IPS DF 19.7 (cell line): ENCODE measurements at places on chromosomes 6 and 20.

GRCh38 chr20:46228670-46229069, 79.6 kb downstream of the CDH22 start:
- DNase-seq: no peak

DNA sequence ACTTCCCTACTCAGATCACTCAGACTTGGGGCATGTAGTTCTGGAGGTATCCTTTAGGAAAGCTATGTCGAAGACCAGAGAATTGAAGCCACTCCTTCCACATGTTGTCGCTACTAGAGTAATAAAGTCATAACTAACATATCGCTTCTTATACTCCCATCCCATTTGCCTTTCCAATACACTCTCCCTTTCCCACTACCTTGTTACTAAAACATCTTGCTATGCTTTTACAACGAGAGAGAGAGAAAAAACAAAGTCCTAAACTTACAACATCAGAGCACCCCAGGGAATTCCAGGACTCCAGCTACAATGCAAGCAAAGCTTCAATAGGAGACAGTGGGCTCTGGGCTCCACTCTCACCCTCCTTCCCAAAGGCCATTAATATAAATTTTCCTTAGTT, 5.1 kb upstream of the LAMP5 start:
- no peak for DNase-seq

DNA sequence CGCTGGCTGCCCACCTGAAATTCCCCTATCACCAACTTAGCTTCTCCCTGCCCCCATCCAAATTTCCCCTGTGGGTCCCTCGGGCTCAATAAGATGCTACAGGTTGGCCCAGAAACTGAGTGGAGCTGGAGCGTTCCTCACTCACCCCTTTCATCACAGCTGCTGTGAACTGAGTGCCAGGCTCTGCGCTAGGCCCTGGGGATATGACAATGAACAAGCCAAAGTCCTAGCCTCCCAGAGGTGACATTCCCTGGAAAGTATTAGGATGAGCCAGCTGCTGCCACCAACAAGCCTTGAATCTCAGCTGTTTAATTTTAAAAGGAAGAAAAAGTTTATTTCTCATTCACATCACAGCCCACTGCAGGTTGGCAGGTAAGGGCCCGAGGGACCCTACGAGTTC, 86.6 kb upstream of the EYA2 start:
- no peak for DNase-seq

DNA sequence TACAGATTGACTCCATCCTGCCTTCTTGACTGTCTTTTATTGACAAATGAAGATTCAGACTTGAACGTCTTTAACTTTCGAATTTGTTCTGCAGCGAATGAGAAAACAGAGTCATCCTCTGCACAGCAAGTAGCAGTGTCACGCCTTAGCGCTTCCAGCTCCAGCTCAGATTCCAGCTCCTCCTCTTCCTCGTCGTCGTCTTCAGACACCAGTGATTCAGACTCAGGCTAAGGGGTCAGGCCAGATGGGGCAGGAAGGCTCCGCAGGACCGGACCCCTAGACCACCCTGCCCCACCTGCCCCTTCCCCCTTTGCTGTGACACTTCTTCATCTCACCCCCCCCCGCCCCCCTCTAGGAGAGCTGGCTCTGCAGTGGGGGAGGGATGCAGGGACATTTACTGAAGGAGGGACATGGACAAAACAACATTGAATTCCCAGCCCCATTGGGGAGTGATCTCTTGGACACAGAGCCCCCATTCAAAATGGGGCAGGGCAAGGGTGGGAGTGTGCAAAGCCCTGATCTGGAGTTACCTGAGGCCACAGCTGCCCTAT, 12.2 kb downstream of the BRD2 start:
- no peak for DNase-seq

GRCh38 chr6:74087899-74088298, 391.9 kb downstream of the CD109 start:
- DNase-seq: no peak

DNA sequence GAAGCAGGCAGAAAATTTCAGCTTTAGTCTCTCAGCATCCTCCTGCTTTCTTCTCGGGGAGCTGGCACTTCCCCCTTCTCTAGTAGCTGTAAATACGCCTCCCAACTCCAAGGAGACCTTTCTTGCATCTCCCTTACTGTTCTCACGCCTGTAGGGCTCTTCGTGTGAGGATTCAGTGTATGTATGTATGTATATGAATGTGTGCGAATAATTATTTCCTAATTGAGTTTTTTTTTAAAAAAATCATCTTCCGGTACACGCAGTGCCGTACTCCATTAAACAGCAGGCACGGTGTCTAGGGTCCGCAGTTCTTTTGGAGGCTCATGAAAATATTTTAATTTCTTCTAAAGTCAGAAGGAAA, 85.4 kb downstream of the HFE start:
- no peak for DNase-seq

GRCh38 chr6:169328112-169328801, 74.6 kb upstream of the THBS2 start:
- no peak for DNase-seq

GRCh38 chr6:140264431-140264830, 890.0 kb upstream of the CITED2 start:
- DNase-seq: no peak

DNA sequence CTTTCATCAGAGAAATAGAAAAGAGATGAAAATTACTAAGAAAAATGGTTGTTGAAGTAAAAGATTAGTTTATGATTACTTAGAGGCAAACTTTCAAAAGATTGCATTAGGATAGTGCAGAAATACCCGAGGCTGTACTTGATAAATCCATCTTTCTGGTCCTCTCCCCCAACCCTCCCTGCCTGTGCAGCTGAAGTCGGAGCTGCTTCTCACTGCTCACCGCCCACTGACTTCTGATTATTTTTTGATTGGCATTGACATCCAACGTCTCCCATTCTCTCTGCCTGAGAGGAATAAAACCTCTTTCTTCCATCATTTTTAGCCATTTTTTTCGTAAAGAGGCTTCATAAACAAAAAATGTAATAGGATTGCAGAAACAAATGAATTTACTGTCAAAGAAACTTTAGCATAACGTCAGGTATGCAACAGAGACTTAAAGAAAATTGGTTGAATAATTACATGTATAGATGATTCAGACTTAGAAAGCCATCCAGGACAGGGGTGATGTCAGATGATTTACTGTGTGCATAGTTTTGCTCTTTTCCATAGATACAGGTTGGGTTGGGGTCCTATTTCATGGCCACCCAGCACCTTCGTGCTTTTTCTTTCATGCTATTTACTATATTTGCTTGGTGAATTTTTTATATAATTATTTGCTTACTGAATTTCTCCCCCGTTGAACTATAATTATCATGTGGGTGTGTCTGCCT, 53.6 kb upstream of the EDN3 start:
- DNase-seq: no peak

- no peak for DNase-seq
Observed at GRCh38 chr6:76214546-76214945, 142.1 kb upstream of the IMPG1 start.

- no peak for DNase-seq
Observed at GRCh38 chr6:31202259-31203166, 32.0 kb upstream of the POU5F1 start.

GRCh38 chr6:42627044-42627443, 63.2 kb downstream of the UBR2 start:
- no peak for DNase-seq

GRCh38 chr6:89475634-89476033, 42.7 kb downstream of the ANKRD6 start:
- DNase-seq: no peak

GRCh38 chr6:68677058-68677457, 42.0 kb downstream of the ADGRB3 start:
- DNase-seq: no peak

DNA sequence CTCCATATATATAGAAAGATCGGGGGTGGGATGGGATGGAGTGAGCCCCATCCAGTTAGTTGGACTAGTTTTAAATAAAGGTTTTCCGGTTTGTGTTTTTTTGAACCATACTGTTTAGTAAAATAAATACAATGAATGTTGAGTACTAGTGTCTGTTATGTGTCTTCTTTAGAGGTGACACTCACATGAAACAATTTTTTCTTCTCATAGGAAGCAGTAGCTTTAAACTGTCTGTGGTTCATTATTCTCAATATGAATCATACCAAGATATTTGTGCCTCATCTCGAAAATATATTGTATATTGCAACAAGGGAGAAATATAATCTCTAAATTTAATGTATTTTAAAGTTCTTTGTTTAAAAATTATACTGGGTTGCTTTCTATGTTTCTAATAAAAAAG, 33.4 kb downstream of the HSF2 start:
- no peak for DNase-seq

DNA sequence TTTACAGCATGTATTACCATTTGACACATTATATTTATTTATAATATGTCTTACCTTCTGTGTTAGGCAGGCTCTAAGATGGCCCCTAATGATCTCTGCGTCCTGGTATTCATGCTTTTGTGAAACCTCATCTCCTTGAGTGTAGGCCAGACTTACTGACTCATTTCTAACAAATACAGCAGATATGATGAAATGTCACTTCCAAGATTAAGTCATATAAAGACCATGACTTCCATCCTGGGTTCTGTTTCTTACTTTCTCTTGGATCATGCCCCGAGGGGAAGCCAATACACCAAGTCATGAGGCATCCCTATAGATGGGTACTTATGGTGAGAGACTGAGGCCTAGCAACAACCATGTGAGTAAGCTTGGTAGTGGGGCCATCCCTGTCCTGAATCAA, 30.2 kb downstream of the ZHX3 start:
- no peak for DNase-seq

GRCh38 chr6:160102399-160102798, 19.2 kb upstream of the SLC22A1 start:
- DNase-seq: no peak

DNA sequence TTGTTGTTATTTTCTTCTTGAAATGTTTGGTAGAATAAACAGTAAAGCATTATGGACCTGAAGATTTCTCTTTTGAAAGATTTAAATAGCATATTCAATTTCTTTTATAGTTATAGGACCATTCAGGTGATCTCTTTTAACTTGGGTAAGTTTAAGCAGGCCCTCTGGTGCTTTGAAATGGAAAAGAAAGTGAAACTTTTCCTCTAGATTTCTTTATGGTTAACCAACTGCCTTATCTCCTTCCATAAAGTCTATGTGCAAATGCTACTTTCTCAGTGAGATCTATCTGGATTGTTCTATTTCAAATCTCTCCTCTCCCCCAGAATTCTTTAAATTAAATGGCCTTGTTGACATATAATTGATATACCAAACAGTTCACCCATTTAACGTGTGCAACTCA, 54.0 kb downstream of the PHACTR2 start:
- no peak for DNase-seq

GRCh38 chr20:60453388-60454246, 495.4 kb downstream of the CDH26 start:
- no peak for DNase-seq

GRCh38 chr6:31630177-31630934, 9.8 kb downstream of the PRRC2A start:
- no peak for DNase-seq
